B cell (primary cell): ENCODE measurements at places on chromosomes 3 and 15.
A peak's percentile ranks its signal among the peaks of the same experiment; 100 is the strongest.

DNA sequence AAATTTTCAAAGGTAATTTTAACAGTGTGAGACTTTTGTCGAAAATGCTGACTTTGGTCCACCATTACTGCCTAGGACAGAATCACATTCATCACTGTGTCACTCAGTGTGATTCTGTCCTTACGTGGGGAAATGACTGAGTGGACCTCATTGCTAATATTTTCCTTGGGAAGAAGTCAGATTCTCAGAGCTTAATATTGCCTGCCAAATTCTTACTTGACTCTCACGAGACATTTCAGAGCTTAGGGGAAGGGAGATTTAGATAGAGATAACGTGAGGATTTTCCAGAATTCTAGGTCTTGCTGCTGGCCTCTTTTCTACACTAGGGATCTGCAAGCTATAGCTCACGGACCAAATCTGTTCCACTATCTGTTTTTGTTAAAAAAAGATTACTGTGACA, 270.4 kb downstream of the SUCLG2 start:
- H3K4me1 ChIP-seq: no peaks in the 10 kb centered on the region
- no peaks in the 10 kb centered on the region for H3K27me3 ChIP-seq
- H3K36me3 ChIP-seq: peaks cover 14% of the 10 kb centered on the region
- no peak for DNase-seq

- H3K4me3 ChIP-seq: no peak overlapping the region
- H3K27me3 ChIP-seq: no peaks in the 10 kb centered on the region
- H3K27ac ChIP-seq: no peak overlapping the region
Observed at GRCh38 chr3:194081826-194082225, 54.1 kb upstream of the HES1 start.

DNA sequence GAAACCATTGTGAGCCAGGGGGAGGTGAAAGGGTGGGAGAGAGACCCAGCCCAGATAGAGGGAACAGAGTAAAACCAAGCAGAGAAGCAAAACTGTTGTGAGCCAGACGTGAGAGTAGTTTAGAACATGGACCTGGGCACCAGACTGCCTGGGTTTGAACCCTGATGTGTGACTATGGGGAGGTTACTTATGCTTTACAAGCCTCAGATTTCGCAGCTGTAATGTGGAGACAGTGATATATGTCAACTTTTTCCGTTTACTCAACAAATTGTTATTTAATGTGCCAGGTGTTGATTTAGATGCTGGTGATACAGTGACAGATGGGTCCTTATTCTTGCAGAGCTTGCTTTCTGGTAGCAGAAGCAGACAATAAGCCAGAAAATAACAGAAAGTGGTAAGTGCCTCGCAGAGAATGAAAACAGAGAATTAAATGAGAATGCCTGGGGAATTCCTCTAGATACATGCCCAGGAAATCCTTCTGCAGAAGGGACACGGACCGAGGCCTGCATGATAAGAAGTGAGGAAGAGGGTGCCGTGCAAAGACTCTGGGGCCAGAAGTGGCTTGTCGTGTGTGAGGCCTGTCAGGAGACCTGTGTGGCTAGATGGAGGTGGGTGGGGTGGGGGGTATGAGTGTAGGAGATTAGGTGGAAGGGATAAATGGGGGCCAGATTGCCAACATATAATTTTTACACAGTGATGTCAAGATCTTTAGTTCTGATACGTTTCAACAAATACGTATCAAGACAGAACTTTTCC, 15.0 kb downstream of the KAT2B start:
- DNase-seq: no peak
- H3K27ac ChIP-seq: no peak overlapping the region
- peaks cover 37% of the 10 kb centered on the region for H3K4me1 ChIP-seq

- no peak overlapping the region for H3K27ac ChIP-seq
- H3K27me3 ChIP-seq: no peaks in the 10 kb centered on the region
- no peaks in the 10 kb centered on the region for H3K36me3 ChIP-seq
- DNase-seq: no peak
- no peaks in the 10 kb centered on the region for H3K4me1 ChIP-seq
Observed at GRCh38 chr3:1444195-1444594, 351.4 kb downstream of the CNTN6 start.

DNA sequence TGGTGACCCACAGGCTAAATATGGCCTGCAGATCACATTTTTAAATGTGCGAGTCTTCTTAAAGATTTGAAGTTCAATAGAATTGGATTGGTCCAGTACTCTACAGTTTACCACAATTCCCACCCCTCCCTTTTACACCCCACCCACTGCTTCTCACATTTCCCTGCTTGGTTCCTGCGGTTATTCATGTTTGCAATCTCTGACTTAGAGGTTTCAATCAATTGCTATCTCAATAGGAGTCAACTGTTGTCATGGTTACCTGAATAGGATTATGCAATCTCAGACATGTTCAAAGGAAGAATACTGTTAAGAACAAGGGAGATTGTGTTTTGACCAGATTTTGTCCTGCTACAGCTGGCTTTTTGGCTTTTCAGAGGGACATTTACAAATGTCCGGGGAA, 4.9 kb upstream of the C3orf49 start:
- H3K4me1 ChIP-seq: no peaks in the 10 kb centered on the region
- H3K27ac ChIP-seq: no peak overlapping the region
- H3K4me3 ChIP-seq: no peak overlapping the region
- no peaks in the 10 kb centered on the region for H3K27me3 ChIP-seq
- no peaks in the 10 kb centered on the region for H3K36me3 ChIP-seq
- no peak for DNase-seq

DNA sequence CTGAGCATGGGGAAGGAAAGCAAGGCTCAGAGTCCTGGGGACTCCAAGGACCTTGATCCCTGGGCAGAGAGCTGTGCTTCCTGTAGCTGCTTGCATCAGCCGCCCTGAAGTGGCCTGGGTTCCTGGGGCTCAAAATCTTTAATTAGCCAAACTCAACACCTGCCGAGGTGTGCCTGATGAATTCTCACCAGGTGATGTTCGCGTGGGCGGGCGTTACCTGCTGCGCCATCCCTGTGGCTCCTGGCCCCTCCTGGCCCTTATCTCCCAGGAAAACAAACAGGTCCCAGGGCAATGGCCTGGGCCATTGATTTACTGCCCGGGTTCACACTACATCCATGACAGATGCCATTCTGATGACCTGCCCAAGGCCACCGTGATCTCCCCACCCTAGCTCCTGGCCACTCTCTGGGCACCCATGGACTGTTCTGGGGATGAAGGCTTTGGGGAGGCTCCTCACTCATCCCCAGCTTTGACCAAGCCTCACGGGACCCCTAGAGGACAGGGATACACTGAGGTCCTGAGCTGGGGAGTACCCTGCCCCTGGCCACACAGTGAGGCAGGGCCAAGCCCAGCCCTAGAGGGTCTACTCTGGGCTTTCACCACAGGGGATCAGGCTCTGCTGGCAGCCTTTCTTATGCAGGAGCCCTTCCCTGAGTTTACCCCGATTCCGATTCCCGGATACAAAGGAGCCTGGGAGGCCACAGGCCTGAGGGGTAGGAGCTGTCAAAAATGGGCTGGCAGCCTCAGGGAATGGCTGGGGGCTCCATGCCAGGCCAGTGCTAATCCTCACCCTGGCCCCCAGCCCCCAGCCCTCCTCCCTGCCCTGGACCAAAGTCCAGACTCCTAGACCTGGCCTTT, 5.7 kb downstream of the SLC38A3 start:
- no peaks in the 10 kb centered on the region for H3K36me3 ChIP-seq
- H3K4me1 ChIP-seq: peaks cover 3% of the 10 kb centered on the region
- DNase-seq: no peak
- no peak overlapping the region for H3K27ac ChIP-seq

DNA sequence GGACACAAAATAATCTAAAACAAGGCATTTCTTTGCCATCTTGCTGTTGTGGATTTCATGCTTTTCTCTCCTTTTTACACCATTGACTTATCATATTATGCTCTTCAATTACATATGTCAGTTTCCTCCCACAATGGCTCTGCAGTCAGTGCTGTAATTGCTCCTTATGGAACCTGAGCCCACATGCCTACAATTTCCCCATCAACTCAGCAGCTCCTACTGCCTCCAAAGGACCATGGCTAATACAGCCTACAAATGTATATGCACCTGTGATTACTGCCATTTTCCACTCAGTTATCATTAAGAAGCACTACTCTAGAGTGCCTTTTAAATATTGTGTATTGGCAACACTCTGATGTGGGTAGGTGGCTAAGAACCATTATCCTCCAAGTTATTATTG, 30.8 kb downstream of the RTP4 start:
- no peak for DNase-seq
- H3K27me3 ChIP-seq: no peaks in the 10 kb centered on the region
- H3K36me3 ChIP-seq: no peaks in the 10 kb centered on the region
- no peaks in the 10 kb centered on the region for H3K4me1 ChIP-seq

GRCh38 chr3:189275852-189276251, 104.1 kb downstream of the TPRG1 start:
- no peaks in the 10 kb centered on the region for H3K27me3 ChIP-seq
- H3K27ac ChIP-seq: no peak overlapping the region
- no peak overlapping the region for H3K4me3 ChIP-seq
- no peak for DNase-seq

GRCh38 chr15:70328679-70329115, 231.0 kb upstream of the TLE3 start:
- H3K27me3 ChIP-seq: no peaks in the 10 kb centered on the region
- H3K27ac ChIP-seq: no peak overlapping the region
- no peaks in the 10 kb centered on the region for H3K36me3 ChIP-seq

DNA sequence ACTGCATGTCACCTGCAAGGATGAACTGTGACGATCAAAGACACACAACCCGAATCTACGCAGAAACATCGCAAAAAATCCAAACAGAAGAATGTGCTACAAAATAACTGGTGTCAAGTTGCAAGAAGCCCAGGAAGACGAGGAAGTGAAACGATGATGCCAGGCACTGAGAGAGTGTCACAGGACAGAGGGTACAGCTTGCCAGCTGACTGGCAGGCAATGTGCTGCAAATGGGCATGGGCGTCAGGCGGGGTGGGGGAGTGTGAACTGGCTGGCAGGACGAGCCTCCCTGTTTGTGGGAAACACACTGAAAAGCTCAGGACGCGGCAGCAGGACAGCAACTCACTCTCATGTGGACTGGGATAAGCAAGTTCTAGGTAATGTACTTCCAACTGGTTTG, 28.9 kb upstream of the OCA2 start:
- H3K27ac ChIP-seq: peak overlapping the region; percentile 49
- H3K4me3 ChIP-seq: no peak overlapping the region
- peaks cover 37% of the 10 kb centered on the region for H3K36me3 ChIP-seq
- peak; percentile 58 for DNase-seq
- H3K4me1 ChIP-seq: peaks cover 5% of the 10 kb centered on the region

DNA sequence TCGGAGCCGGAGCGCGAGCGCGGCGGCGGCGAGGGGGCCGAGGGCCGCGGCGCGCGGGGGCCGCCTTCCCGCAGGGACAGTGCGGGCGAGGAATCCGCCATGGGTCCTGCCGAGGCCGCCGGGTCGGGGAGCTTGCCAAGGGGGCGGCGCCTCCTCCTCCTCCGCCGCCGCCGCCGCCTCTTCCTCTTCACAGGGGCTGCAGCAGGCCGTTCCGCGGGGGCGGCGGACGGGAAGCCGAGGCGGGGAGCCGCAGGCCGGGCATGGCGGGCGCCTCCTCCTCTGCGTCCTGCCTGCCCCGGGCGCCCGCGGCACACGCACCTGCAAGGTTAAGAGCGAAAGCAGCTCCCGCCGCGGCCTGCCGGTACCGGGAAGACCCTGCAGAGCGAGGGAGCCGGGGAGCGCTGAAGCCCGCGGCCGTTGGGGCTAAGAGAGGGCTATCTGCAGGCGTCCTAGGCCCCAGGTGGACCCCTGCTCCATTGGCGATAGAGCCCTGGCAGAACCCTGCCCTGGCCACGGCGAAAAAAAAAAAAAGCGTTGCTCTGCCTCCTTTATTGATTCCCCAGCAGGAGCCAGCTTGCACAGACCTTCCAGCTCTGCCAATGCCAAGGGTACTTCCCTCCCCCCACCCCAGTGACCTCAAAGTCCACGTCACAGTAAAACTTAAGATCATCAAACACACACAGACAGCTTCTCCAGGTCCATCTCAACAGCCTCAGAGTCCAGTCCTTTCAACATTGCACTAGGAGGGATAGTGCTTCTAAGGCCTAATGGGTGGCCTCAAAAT, at the start of gene LYSMD2:
Gene LYSMD2, minus strand, starts transcription at position 134 of the 784 bp plus-strand sequence. Its CDS starts 33 bp downstream, at position 101.
- H3K4me1 ChIP-seq: peaks cover 51% of the 10 kb centered on the region
- H3K36me3 ChIP-seq: peaks cover 15% of the 10 kb centered on the region
- peak within 1 kb of the TSS; percentile 87 for H3K27ac ChIP-seq
- DNase-seq: peak; percentile 82
- no peaks in the 10 kb centered on the region for H3K27me3 ChIP-seq
- peak within 1 kb of the TSS; percentile 93 for H3K4me3 ChIP-seq

GRCh38 chr3:175606650-175607318, 747.6 kb downstream of the NAALADL2 start:
- H3K36me3 ChIP-seq: no peaks in the 10 kb centered on the region
- DNase-seq: no peak
- no peaks in the 10 kb centered on the region for H3K4me1 ChIP-seq
- no peak overlapping the region for H3K27ac ChIP-seq
- no peak overlapping the region for H3K4me3 ChIP-seq
- no peaks in the 10 kb centered on the region for H3K27me3 ChIP-seq

DNA sequence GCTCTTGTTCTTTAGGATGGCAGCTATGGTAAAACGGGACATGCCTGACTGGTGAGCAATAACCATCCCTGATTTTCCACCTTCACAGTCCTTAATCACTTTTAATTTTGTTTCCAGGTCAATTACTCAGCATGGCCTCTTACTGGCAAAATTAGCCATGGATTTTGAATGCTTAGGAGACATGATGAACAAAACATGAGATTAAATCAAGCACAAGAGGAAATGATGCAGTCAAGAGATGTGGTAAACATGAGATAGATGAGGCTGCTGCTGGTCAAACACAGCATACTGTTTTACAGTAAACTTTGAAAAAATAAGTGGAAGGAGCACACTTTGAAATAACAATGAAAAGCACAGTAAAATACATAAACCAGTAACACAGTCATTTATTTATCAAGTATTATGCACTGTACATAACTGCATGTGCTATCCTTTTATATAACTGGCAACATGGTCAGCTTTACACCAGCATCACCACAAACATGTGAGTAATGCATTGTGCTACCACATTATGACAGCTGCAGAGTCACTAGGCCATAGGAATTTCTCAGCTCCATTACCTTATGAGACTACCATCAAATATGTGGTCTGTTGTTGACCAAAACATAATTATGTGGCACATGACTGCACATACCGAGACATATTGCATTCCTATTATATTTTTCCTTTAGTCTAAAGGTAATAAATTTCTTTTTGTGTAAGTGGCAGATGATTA, 30.1 kb upstream of the ZNF502 start:
- DNase-seq: no peak
- no peak overlapping the region for H3K27ac ChIP-seq
- no peaks in the 10 kb centered on the region for H3K27me3 ChIP-seq
- no peak overlapping the region for H3K4me3 ChIP-seq
- H3K36me3 ChIP-seq: no peaks in the 10 kb centered on the region
- peaks cover 11% of the 10 kb centered on the region for H3K4me1 ChIP-seq

DNA sequence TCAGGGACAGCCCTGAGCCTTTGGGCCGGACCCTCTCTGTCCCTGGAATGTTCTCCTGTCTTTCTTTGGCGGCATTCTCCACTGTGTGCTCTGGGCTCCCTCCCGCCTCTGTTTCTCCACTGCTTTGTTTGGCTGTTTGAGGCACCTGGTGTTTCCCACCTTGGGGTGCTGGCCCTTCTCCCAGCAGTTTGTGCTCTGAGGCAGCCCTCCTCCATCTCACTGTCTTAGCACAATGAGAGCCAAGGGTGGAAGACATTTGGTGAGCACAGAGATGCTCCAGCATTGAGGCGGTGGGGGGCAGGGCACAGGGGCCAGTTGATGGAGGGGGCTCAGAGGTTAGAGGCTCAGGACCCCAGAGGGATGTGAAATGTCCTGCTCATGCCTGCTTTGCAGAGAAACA, 54.3 kb downstream of the RASGRF1 start:
- H3K4me1 ChIP-seq: no peaks in the 10 kb centered on the region
- H3K36me3 ChIP-seq: no peaks in the 10 kb centered on the region
- no peak overlapping the region for H3K27ac ChIP-seq
- H3K4me3 ChIP-seq: no peak overlapping the region
- no peak for DNase-seq
